Stimulated activated CD4-positive, alpha-beta T cell treated with anti-CD3 and anti-CD28 coated beads, Interleukin-4, amount 100 ng/mL, for 24 hours (primary cell): ENCODE measurements at places on chromosomes 2 and 18.

GRCh38 chr2:219186754-219187456 is 8.8 kb downstream of the RETREG2 start:
- no peak for DNase-seq

DNA sequence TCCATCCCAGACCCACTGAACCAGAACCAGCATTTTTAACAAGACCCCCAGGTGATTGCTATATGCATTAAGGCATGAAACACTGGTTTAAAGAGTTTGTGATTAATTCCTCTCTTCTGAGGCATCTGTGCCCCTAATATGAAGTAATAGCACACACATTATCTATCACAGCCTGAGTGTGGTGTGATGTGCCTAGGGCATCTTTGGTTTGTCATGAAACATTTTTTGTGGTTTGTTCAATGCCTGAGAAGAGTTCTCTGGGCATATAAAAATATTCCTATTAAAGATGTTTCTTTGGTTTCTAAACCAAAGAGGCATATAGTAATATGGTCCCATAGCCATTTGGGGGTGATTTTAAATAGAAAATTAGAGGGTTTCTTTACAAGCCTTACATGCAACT is 221.7 kb upstream of the SPOPL start:
- no peak for DNase-seq

DNA sequence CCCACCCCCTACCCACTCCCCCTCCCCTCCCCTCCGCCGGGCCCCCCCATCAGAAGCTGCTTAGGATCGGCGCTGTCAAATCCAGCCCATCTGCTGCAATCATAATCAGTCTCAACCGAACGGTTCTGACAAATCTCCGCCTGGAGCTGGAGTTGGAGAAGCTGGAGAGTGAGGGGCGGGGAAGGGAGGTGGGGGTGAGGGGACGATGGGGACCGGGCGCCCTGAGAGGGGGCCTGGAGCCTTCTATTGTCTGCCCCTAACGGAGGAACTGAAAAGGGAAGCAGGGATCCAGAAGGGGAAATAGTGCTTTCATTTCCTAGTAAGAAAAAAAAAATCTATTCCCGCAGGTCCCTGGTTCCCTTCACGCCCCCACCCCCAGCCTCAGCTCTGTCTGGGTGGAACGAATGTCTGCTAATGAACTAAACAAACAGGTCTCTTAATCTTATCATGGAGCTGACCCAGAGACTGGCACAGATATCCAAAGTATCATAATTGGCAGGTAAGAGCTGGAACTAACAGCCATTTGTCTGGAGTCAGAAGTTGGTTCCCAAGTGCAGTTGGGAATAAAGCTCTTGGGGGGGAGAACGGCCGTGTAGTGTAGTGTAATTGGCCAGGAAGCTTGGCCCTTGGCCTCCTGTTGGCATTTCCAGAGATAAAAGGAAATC is 301.2 kb downstream of the NCKAP5 start:
- DNase-seq, result no peak

DNA sequence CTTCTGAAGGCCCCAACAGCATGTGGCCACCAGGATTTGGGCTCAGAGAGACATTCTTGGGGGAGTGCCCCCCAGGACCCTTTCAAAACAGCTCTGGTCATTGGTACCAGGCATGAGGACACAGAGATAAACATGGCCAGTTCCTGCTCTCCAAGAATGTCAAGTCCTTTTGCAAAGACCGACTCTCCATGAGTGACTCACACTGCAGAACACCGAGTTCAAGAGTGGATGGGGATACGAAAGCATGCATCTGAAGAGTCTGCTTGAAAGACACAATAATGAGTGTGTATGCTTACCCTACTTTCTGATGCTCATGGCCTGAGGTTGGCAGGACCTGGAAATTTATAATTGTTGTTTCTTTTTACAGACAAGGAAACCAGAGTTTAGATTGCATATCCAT is 450.6 kb downstream of the TSN start:
- DNase-seq, result no peak

GRCh38 chr2:33207151-33207740 is 260.5 kb downstream of the LTBP1 start:
- no peak for DNase-seq

DNA sequence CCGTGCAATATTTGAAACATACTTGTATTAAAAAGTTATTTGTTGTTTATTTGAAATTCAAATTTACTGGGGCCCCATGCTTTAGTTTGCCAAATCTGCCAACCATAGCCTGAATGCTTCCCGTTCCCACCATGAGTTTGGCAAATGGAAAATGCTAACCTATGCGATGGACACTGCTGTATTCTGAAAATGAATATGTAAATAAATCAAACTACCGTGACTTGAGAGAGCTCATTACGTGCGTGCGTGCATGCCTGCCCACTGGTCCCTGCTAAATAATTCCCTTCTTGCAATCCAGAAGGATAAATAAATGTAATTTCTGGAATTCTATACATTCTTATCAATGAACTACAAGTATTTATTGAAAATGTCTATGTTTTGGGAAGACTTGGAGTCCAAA is 3.2 kb downstream of the BOD1L2 start:
- no peak for DNase-seq

GRCh38 chr18:50275503-50276036 is 5.8 kb downstream of the MBD1 start:
- DNase-seq, result no peak

- DNase-seq, result no peak
These were observed 329.0 kb downstream of the DYSF start for GRCh38 chr2:71782323-71782722.

DNA sequence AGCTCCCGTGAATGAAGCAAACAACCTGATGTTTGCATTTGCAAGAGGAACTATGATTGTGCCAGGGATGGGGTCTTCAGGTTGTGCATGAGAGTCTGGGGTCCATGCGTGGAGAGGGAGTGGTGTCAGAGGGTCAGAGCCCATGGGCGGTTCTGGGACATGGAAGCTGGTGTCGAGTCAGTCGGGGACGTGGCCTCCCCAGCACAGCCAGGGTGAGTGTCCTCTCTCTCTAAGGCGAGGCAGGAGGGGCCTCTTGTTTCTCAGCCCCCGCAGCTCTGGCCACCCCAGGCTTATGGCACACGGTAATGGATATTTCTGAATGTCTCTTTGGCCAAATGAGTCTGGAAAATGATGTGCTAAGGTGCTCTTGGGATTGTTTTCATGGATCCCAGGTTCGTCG is 118.6 kb downstream of the RTP5 start:
- no peak for DNase-seq

- no peak for DNase-seq
These were observed 202.8 kb downstream of the DNER start for GRCh38 chr2:229511524-229511923.

DNA sequence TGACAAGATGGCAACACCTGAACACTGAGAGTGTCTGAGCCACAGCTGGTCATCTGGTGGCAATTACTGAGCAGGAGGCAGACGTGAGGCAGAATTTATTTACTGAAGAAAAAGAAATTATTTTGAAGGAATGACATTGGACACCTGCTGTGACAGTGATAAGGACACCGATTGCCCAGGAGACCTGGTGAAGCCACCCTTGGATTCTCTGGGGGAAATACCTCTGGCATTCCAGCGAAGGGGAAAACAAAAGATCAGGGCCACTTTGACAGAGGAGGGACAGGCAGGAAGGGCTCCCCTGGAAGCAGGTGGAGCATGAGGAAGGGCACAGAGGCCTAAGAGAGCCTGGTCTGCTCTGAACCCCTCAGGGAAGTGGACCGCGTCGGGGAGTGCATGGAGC is 85.4 kb upstream of the ALPP start:
- DNase-seq, result no peak

DNA sequence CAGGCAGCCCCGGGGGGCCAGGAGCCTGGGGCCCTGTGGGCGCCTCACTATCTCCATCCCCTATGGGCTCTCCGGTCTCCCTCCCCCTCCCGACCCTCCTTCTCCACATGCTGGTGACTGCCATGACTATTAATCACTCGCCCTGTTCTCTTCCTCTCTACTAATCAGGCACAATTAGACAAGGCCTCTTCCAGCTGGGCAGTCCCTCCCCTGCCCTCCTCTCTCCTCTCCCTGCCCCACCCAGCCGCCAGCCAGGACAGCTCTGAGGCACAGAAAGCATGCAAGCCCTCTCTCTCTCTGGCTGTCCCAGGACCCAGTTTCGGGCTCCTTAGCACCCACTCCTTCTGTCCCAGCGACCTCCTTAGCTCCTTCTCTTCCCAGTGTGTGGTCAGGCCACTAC is 5.8 kb downstream of the ASIC4 start:
- no peak for DNase-seq

- no peak for DNase-seq
These were observed 104.1 kb upstream of the FZD5 start for GRCh38 chr2:207873794-207874193.

GRCh38 chr2:1907849-1908533 is 163.7 kb upstream of the PXDN start:
- DNase-seq, result no peak

GRCh38 chr2:113791697-113792590 is 35.5 kb upstream of the SLC35F5 start:
- peak; percentile 27 for DNase-seq

GRCh38 chr2:219664944-219665343 is 37.5 kb downstream of the SLC4A3 start:
- DNase-seq, result no peak

DNA sequence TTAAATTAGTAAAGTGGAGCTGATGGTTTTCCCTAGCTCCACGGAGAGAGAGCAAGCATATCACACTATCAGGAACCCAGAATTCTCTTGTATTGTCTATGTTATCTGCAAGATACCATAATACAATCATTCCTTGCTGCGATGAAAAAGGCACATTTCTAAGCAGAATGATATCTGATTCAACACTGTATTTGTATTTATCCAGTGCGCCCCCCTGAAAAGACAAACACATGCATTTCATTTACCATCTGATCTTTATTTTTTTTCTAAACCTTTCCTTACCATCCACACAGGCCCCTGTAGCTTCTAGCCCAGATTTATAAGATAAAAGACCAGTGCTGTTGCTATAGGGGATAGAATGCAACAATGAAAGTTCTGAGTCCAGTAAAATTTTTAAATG is 420.6 kb downstream of the TDRD15 start:
- DNase-seq, result no peak

DNA sequence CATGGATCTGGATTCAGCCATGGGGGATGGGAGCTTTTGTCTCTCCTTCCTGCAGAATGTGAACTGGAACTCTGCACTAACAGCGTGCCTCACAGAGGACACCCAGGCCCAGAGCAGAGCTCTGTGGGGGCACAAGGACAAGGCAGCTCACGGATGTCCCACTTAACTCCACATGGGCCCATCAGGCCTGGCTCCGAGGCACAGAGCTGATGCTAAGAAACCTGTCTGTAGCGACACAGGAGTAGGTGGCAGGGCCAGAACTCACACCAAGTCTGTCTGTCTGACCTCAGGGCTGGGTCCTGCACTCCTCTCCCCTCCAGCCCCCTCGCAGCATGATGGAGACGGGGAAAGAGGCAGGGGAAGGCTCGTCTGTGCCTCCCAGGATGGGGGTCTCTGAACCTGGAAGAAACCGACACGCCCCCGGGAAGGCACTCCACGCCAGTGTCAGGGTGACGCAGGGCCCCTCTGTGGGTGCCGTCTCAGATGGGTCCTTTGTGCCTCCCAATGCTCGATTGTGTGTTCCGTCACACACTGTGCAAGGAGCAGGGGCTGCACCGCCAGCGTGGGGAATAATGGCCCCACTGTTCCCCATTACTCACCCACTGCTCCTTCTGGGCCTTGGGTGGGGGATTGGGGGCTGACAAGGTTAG is 36.6 kb downstream of the FAM178B start:
- no peak for DNase-seq

GRCh38 chr18:46053368-46054095 is 18.5 kb downstream of the PSTPIP2 start:
- no peak for DNase-seq

- no peak for DNase-seq
These were observed 307.1 kb downstream of the TSN start for GRCh38 chr2:122062506-122062905.

GRCh38 chr2:27191070-27191829 is 20.6 kb upstream of the ATRAID start:
- DNase-seq, result peak; percentile 43

- DNase-seq, result no peak
These were observed 96.5 kb downstream of the RBM43 start for GRCh38 chr2:151165105-151165684.

GRCh38 chr2:141399270-141399669 is 731.5 kb downstream of the LRP1B start:
- DNase-seq, result no peak

- DNase-seq, result no peak
These were observed 35.6 kb downstream of the BMP10 start for GRCh38 chr2:68835621-68836020.

GRCh38 chr2:158575051-158575635 is 118.4 kb downstream of the PKP4 start:
- DNase-seq, result no peak

- peak; percentile 60 for DNase-seq
These were observed 30.6 kb downstream of the HNRNPLL start for GRCh38 chr2:38572167-38572566.

GRCh38 chr2:109439390-109439786 is 174.4 kb downstream of the SEPTIN10 start:
- no peak for DNase-seq

GRCh38 chr2:97695744-97696143 is 17.6 kb upstream of the ZAP70 start:
- no peak for DNase-seq

- DNase-seq, result no peak
These were observed 166.6 kb downstream of the RNF144A start for GRCh38 chr2:7083580-7084509.

DNA sequence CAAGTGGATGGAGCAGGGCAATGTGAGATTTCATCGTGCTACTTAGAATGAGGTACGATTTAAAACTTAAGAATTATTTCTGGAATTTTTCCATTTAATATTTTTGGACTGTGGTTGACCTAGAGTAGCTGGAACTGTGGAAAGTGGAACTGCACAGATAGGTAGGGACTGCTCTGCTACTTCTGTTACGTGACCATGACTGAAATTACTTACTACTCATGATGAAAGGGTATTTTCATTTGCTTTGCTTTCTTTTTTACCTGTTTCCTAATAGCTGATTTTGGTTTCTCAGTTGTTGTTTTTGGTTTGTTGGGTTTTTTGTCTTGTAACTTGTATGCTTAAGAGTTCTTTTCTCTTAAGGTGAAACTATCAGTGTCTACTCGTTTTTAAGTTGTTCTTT is 11.4 kb downstream of the UBE2E3 start:
- no peak for DNase-seq

- DNase-seq, result no peak
These were observed 15.4 kb upstream of the PPP1R1C start for GRCh38 chr2:181970160-181970794.

- no peak for DNase-seq
These were observed 8.7 kb upstream of the LAPTM4A start for GRCh38 chr2:20060106-20060505.

- no peak for DNase-seq
These were observed 822 bp downstream of the GDF7 start for GRCh38 chr2:20667531-20668401.

GRCh38 chr2:149145314-149146295 is 107.1 kb downstream of the LYPD6B start:
- no peak for DNase-seq
